SW480 (cell line): ENCODE measurements at places on chromosomes 2 and 18.

DNA sequence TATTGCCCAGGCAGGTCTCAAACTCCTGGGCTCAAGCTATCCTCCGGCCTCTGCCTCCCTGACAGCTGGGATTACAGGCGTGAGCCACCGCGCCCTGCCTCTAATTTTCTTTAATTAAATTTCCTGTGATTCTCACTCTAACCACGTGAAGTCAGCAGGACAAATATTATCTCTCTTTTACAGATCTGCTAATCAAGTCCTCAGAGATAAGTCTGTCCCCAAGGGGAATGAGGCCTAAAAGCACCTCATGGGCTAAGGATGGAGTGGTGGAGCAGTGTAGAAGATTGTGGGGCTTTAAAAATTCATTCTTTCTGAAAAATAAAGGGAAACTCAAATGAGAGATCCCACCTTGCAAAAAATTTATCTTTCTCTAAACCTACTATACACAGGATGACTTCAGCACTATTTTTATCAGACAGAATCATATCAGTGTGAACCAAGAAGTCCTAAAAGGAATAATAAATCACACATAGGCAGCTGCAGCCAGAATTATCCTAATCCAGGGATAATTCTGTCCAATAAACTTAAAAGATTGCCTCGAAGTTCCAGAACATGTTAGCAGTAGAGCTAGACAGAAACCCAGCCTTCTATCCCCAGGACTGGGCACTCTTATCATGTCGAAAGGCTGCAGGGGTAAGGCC is 38.3 kb upstream of the BMPR2 start:
- DNase-seq = no peak

DNA sequence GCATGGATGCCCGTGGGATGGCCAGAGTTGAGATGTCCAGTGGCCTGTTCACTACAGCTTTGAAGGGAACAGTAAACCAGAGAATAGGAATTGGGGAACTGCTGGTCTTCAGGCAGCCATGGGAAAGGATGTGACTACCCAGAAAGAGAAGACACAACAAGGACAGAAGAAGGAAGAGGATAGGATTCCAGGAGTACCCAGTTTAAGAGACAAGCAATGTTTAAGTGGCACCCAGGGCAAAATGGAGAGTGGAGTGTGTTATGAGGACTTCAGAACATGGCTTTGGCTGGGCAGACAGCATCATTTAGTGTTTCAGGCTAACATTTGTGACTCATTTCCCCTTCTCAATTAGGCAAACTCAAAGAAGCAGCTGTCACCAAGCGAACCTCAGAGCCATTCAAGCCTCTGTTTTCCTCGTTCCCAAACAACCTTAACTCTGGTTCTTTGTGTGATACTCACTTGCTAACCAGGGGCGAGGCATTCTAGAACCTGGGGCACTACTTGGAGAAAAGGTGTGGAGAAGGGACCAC is 4.0 kb upstream of the FAM124B start:
- DNase-seq = no peak

- DNase-seq = no peak
These were observed 209.2 kb upstream of the STON1 start for GRCh38 chr2:48320742-48321141.

DNA sequence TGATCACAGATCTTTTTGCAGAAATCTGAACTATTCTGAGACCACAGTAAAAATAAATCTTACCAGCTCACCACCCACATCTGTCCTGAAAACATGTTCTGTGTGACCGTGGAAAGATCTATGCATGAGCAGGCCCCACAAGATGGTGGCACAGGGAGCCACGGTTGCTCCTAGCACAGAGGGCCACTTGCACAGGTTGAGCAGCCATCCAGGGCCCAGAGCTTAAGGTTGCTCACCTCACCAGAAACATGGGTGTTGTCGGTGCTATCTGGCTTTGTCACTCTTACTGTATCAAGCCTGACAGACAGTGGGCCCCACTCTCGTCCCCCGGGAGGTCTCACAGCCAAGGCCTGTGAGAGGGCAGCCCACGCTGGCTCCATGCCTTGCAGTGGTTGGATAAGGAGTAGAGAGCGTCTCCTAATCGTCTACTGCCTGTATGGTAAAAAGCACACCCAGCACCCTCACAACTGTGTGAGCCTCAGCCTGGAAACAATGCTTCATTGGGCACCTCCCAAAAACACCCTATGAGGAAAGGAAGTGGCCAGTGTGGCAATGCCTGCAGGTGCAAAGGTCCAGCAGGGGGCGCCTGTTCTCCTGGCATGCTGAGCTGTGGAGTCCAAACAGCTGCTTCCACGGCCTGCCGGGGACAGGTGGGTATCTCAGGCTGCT is 19.6 kb downstream of the TUBB6 start:
- DNase-seq = peak; percentile 76

DNA sequence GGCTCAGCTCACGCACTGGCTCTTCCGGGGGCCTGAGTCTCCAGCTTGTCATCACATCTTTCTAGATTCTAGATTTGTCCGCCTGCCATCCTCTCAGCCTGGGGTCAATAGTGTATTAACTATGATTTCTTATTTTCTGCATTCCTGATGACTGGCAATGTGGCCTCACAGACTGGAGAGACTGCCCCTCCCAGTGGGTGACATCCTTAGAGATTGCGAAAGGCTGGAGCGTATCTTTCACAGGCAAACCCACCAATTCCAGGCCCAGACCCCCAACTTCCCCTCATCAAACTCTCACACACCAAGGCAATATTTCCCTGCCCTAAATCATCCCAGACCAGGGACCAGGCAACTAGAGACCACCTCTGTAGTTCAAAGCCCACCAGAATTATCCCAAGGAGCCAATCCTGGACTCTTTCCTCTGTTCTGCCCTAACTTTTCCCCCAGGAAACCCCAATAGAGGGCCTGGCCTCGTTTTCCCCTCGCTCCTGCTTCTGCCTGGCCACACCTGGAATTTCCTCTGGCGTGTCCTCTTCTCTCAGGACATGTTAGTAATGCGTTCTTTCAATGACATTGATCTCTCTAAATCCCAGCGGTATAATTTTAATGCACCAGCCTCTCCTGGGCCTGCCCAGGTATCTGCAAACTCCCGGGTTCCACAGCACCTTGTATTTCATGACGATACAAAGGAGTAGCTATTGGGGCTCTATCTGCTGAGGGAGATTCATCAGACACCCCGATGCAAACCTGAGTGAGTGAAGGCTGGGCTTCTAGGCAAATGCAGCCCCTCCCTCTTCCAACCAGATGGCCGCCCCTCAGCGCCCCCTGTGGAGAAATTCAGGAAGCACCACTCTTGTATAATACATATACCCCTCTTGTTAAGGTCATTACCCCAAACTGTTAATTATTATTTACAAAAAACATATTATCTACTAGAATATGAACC is 2.4 kb upstream of the KCNF1 start:
- no peak for DNase-seq

DNA sequence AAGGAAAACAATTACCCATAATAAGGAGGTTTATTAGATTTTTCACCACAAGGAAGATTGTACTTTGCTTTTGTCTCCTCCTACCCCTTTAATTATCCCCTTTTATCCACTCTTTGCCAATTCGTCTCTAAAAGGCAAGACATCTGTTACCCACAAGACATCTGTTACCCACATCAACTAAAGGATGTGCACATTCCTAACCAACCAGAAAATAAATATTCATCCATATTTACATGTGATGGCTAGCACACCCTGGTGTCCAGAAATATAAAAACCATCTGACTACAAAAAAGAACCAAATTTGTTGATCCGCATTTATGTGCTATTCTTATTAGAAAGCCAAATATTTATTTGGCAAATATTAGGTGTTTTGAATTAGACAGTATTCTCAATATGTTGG is 35.7 kb downstream of the ACVR1C start:
- DNase-seq = peak; percentile 1

- peak; percentile 12 for DNase-seq
These were observed 1.9 kb upstream of the SYT4 start for GRCh38 chr18:43279015-43279744.

DNA sequence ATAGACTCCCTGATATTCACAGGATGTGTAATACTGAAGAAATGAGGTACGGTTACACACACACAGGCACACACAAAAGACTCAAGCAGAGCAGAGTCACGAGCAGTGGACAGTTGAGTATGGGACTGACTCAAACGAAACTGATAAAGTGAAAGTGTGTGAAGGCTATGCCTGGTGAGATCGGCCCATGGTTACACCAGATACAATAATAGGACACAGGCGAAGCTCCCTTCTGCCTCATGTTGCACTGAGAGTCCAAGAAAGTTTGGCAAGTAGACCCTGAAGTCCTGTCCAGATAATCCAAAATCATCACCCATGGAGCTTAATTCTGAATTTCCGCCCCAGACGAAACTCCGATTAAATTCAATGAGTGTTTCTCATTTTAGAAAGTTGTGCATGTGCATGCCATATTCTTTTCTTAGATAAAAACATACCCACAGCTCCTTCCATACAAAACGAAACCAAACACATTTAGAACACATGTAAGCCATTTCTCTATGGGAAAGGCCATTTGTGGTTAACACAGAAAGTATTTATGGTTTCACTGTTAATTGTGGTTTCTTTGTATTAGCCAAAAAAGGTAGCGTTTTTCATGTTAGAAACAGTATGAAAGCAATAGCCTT is 567.6 kb downstream of the PLCL1 start:
- DNase-seq = peak; percentile 43

DNA sequence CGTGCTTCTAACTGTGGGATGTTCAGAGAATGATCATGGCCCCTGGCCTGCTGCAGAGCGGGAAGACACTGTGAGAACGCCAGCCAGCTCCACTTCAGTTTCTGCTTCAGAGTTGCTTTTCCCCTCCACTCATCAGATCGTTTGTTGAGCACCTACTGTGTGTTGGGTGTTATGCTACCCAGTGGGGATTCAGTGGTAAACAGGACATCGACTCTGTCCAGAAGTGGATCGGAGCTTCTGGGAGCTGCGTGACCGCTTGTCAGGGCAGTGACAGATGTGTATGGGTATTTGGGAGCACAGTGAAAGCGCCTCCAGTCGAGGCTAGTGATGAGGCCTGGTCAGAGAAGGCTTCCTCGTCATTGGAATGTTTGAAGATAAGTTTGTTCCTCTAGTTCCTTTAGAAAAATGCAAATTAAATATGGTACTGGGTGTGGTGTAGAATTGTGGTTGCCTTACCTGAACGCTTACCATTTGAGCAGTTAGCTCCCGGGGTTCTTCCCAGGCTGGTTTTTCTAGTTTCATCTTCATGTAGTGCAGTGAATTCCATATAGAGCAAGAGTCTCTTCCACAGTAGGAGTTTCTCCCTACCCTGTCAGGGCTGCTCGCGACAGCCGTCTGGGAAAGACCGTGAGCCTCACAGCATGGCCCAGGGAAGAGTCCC is 2.8 kb downstream of the RAB12 start:
- no peak for DNase-seq

- no peak for DNase-seq
These were observed 52.5 kb downstream of the ZNF516 start for GRCh38 chr18:76442413-76443171.

DNA sequence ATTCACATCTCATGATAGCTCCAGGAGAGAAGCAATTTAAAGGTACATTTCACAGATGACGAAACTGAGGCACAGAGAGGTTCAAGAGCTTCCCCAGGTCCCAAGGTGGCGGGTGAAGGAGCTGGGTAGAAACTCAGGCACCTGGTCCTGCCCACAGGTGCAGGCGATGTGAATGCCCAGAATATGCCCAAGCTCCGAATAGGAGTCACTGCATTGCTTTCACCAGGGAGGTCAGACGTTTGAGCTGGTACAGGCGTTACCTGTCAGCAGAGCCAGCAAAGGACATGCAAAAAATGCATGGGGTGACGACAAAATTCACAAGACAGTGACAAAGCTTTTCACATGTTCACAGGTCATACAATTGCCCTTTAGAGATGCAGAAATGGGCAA is 247.9 kb downstream of the HDAC4 start:
- DNase-seq = no peak

GRCh38 chr18:35283923-35284794 is 5.9 kb downstream of the ZSCAN30 start:
- DNase-seq = no peak

GRCh38 chr2:153059338-153060052 is 341.1 kb downstream of the ARL6IP6 start:
- DNase-seq = peak; percentile 51

DNA sequence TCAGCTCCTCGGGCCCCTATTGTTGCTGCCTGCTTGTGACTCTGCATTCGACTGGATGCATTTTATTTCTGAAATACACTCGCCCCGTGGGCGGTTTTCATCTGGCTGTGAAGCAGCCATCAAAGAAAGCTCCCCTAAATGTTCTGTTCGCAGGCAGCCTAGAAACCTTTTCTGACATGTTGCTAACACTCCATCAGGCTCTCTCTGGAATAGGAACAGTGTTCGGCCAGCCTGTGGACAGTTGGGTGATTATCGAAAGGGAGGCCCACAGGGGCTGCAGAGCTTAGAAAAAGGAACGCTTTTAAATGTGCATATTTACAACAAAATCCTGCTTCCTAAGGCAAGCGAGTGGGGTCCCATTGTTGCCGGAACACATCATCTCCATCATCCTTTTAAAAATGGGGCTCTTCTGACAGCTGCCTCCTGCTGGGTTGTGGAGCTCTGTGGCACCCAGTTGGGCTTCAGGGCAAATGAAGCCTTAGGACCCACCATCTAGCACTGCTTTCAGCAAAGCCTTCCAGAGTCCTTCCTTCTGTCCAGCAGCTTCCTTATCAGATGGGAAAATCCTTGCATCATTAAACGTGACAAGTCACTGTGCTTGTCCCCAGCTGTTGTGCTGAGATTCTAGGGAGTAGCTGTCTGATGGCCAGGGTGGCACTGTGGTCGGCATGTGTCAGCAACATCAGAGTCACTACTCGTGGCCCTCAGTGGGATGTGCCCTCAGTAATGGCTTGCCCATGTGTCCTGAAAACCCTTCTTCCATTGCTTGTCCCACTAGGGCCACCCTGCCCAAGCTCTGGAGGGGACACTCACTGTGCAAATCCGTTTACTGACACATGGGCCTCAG is 102.6 kb downstream of the GBX2 start:
- DNase-seq = no peak

DNA sequence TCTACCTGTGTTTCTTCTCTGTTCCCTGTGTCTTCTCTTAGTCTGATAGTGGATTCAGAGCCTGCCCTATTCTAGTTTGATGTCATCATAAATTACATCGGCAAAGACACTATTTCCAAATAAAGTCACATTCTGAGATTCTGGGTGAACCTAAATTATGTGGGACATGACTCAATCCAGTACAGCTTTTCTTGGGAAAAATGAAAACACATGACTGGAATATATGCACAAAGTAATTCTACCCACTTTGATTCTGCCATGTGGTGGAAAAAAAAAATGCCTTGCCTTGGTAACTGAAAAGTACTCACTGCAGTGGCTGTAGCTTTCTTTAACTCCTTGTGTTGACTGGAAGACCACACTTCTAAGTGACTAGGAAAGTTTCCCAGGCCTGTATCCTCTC is 73.7 kb downstream of the LRATD1 start:
- DNase-seq = no peak

DNA sequence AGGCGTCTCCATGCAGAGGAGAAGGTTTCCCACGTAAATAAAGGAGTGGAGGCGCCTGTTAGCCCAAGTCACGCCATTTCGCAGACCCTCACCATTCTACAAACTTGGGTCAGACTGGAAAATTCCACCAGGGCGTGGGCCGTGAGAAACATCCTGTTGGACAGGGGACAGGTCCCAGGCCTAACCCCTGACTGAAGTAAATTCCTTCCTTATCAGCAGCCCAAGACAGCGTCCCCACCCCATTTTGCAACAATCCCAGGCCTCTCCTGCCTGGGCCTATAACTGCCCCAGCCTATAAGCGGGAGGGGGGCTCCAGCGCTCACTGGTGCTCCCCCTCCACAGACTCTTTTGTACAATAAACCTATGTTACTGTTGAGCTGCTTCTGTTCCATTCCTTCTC is 57.3 kb upstream of the CBLN2 start:
- DNase-seq = no peak

- no peak for DNase-seq
These were observed 10.5 kb upstream of the LYPD1 start for GRCh38 chr2:132680544-132680943.

GRCh38 chr2:83054751-83055150 is 1404.3 kb downstream of the SUCLG1 start:
- no peak for DNase-seq
